NT2/D1 (cell line): ENCODE measurements at places on chromosomes 2 and 18.

DNA sequence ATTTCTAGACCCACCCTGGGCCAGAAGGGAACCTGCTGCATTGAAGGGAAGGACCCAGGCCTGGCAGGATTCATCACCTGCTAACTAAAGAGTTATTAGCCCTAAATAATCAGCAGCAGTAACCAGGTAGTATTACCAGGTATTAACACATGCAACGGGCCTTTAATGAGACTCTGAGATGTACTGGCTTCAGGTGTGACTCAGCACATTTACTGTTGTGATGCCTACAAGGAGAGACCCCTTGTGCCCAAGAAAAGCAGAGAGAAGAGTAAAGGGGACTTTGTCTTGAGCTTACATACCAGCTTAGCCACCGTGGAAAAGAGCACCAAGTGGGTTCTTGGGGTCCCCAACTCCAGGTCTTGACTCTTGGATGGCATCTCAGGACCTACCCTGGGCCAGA, 243.1 kb upstream of the SLC39A10 start:
- no peak for DNase-seq

DNA sequence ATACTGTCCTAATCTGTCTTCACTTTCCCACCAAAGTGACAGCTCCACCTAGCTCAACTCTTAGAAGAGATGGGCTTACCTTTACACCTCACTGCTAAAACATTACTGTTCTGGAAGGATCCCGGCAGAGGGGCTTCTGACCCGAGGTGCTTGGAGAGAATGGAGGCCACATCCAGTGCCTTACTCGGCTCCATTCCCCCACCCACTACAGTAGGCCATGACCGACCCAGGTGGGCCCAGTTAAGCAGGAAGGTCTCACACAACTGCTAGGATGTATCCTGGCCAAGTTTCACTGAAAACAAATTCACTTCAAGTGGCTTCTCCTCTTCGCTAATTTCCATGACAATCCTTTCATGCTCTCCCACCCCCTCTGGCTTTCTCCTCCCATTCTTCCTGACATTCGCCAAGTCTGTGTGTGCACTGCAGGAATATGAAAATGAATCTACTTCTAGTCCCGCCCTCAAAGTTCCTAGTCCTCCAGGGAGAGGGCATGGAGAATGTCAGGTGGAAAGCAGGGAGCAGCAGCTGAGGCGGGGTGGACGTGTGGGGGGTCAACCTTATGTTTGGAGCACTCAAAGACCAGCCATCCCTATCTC, 11.8 kb downstream of the WIPF1 start:
- DNase-seq, result no peak

- no peak for DNase-seq
Observed at GRCh38 chr2:98908931-98909316, 27.1 kb downstream of the CRACDL start.

DNA sequence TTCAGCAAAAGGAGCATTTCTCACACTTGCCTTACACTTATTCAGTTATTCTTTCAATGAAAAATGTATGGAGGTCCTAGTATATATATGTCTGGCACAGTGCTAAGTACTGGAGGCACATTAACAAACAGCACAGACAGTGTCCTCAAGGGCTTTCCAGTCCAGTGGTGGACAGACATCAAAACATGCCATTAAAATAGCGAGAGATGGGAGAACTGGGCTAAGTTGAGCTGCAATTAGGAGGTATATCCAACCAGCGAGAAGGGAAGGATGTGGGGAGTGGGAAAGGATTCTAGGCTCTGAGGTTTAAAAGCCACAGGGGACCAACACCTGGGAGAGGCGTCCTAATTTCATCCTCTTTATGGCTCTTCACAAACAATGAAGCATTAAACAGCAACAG, 127.5 kb upstream of the TTC39C start:
- no peak for DNase-seq
